ENCODE measurements at places on chromosomes 5 and 9. TPM values are rescaled to one million over a fixed set of nuclear protein-coding genes. Genes with fewer than 3 reads are reported as not detected.

DNA sequence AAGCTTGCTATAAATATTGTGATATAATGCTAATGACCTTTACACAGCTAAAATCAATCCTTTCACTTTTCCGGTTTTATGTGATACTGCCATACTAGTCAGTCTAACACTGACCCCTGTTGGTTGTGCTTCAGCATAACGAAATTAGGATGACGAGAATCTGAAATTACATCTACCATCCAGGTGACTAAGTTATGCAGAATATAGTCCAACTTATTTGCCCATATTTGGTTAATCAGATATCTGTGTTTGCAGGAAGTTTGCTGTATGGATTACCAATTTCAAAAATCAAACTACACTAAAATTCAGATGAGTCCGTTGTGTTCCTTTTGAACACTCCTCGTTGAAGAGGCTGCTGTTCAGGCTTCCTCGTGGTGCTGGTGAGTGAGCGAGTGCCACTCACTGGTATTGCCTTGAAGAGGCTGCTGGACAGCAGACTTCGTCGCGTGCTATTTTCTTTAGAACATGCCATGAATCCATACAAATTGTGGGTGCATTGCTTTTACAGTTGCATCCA lies 32.5 kb downstream of the TENT4A start:
- DNase-seq, result no peak

PCAT7 gene
- total RNA-seq, result not detected

GRCh38 chr9:90176901-90177300 lies 465.7 kb downstream of the DIRAS2 start:
- no peak for DNase-seq

DNA sequence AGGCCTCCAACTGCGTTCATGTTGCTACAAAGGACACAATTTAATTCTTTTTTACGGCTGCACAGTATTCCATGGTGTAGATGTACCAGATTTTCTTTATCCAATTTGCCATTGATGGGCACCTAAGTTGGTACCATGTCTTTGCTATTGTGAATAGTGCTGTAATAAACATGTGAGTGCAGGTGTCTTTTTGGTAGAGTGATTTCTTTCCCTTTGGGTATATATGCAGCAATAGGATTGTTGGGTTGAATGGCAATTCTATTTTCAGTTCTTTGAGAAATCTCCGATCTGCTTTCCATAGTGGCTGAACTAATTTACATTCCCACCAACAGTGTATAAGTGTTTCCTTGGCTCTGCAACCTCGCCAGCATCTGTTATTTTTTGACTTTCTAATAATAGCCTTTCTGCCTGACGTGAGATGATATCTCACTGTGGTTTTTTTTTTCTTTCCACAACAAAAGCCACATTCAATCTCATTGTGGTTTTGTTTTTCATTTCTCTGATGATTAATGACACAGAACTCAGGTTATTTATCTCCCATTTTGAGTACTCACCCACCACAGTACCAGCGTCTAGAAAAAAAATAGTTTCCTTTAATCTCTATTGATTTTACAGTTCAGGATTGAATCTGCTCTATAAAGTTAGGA lies 21.9 kb downstream of the ARRDC3 start:
- no peak for DNase-seq

- no peak for DNase-seq
Measured at GRCh38 chr5:106451998-106452397, 1218.7 kb downstream of the EFNA5 start.

DNA sequence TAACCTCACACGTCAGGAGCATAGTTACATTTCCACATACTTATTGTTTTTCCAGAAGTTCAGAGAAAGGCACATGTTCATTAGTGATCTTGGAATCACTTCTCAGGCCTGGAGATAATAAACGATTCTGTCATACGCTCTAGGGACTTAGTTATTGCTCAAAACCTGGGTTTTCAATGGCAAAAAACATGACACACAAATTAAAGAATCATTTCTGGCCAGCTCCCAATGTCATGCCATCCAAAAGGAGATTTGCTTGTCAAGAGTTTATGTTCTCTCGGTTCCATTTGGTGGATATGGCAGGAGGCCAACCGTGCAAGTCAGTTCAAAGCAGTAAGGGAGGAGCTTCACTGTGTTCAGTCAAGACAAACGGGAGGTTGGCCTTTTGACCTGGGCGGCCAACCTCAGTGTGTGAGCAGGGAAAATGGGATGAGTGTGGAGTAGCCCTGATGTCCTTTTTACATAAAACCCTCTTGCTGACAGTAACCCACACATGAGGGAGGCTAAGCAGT lies 123.4 kb downstream of the NXNL2 start:
- no peak for DNase-seq

DNA sequence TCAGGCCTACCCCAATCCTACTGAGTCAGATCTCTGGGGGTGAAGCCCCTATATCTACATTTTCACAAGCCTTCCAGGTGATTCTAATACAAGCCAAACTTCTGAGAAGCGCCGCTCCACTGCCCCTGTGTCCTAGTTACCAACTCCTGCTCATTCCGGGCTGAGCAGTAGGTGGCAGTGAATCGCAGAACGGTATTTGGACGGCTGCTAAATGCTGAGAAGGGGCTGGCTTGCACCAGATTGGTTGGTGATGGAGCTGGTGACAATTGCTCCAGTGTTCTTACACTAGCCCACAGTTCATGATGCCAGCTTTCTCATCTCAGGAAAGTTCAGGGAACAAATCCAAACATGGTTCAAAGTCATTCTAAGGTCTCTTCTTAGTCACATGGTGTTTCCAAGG lies 31.1 kb upstream of the FGF1 start:
- DNase-seq, result no peak

GRCh38 chr9:132516911-132517310 lies 65.5 kb upstream of the BARHL1 start:
- DNase-seq, result no peak

DNA sequence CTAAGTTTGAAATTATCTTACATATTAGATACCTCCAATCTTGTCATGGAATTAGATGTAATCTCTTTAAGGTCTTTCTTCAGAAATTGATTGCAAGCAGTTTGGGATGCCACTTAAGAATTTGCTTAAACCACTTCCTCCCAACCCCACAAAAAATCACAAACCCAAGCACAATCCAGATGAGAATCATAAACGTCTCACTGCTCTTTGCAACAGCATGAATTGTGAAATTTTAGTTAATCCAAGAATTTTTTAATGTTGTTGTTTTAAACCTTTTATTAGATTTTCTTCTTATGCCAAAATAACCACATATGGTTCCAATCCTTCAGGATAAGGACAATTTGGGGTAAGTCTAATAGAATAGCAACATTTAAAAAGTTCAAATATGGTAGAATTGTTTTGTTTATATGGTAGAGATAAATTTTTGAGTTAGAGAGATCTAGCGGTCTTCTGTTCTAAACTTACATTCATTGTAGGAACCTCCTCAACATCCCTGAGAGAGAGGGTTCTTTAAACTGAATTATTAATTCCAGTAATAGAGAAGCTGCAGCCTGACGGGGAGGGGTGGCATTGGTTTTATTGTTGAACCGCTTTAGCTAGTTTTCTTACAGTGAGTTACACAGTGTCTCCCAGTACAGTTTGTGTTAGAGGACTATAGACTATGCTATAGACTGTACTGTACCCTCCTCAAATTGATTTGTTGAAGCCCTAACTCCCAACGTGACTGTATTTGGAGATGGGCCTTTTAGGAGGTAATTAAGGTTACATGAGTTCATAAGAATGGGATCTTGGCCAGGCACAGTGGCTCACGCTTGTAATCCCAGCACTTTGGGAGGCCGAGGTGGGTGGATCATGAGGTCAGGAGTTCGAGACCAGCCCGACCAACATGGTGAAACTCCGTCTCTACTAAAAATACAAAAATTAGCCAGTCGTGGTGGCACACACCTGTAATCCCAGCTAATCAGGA lies 24.8 kb upstream of the IL6ST start:
- no peak for DNase-seq

DNA sequence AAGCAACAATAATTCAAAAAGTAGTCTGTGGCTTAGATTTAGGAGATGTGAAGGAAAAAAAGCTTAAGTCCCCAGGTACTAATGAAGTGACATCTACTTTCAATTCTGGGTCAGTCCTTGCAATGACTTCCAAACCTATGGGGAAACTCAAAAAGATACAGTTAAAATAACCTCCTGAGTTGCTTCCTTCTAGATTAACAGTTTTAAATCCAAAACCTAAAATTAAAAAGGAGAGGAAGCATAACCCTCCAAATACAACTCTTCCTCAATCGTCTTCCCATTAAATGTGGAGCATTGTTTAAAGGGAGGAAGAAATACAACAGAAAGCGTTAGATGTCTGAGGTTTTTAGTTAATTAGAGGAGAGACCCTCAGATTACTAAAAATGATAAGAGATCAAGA lies 75.7 kb downstream of the AGTPBP1 start:
- DNase-seq, result no peak

DAB2IP gene
- not detected for total RNA-seq

HAVCR2 gene
- total RNA-seq, result 2.7 TPM

DNA sequence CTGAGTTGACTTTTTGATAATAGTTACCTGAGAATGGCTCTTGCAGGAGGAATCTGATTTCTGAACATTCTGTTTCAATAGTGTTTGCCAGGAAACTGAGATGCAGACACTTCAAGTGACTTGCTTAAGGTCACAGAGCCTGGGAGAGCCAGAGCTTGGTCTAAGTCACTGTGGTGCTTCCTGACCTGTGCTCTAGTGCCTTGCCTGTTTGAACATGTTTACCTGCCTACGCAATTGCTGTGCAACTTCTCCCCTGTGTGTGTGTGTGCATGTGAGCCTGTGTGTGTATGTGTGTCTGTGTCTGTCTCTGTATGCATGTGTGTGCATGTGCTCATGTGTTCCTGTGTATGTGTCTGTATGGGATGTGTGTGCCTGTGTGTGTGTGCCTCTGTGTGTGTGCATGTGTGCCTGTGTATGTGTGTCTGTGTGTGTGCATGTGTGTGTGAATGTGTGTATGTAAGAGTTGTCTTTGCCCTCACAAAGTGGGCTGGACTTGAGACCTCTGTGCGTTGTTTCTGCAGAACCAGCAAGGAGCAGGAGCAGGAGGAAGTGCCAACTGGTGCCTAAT lies 185.8 kb downstream of the GADD45G start:
- no peak for DNase-seq

GRCh38 chr5:14591548-14591947 lies 10.0 kb downstream of the OTULINL start:
- no peak for DNase-seq

DNA sequence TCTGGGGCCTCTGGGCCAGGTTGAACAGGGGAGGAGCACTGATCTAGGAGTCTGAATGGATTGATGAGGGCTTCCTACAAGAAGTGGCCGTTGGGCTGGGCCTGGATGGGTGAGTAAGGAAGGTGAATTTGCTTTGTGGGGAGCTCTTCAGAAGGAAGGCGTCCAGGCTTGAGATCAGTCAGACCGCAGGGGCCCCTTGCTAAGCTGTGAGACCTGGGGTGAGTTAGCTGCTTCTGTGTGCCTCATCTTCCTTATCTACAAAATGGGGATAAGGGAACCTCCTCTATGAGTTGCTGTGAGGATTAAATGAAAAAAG lies 1.1 kb upstream of the SYNPO start:
- no peak for DNase-seq

All from T-helper 17 cell (primary cell).